ENCODE measurements at places on chromosomes 7 and 10.

- no peak for DNase-seq
Measured at GRCh38 chr10:101997803-101998202, 58.2 kb downstream of the ARMH3 start.

DNA sequence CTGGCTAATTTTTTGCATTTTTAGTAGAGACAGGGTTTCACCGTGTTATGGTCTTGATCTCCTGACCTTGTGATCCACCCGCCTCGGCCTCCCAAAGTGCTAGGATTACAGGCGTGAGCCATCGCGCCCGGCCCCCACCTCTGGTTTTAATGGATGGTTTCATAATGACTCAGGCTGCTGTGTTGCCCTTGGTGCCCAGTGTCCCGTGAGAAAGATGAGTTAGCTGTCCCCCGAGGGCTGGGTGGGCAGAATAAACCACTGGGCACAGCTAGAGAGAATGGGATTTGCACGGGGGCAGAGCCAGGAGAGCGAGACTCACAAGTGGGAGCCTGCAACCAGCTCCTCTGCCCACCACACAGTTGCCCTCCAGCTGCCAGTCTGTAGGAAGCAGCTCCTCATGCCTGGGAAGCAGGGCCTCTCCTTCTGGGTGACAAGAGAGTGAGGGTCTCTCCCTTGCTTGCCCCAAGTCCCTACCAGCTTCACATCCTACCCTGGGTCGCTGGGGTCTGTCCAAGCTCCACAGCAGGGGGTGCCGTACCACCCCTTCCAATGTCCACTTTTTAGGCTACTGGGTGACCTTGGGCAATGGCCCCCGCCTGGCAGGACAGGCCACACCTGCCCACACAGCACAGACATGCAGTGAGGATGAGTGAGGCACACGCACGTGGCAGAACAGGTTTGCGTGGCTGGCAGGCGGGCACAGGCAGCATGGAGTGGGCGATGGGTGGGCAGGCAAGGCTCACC is 16.1 kb upstream of the NDST2 start:
- DNase-seq = no peak

DNA sequence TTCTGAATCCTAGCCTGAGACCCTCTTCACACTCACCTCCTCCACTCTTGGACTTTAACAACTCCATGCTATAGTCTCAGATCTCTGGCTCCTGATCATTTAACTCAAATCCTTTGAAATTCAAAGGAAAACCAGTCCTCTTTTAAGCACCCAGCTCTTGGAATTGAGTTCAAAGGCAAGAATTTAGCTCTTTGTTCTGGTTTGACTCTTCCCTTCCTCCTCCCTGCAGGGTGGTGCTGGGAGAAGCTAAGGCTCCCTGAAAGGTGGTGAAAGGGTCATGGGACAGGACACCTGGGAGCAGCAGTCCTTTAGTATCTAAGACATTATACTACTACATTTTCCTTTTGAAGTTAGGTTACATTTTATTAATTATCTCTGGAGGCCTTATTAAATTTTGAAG is 259.4 kb downstream of the CCSER2 start:
- no peak for DNase-seq

DNA sequence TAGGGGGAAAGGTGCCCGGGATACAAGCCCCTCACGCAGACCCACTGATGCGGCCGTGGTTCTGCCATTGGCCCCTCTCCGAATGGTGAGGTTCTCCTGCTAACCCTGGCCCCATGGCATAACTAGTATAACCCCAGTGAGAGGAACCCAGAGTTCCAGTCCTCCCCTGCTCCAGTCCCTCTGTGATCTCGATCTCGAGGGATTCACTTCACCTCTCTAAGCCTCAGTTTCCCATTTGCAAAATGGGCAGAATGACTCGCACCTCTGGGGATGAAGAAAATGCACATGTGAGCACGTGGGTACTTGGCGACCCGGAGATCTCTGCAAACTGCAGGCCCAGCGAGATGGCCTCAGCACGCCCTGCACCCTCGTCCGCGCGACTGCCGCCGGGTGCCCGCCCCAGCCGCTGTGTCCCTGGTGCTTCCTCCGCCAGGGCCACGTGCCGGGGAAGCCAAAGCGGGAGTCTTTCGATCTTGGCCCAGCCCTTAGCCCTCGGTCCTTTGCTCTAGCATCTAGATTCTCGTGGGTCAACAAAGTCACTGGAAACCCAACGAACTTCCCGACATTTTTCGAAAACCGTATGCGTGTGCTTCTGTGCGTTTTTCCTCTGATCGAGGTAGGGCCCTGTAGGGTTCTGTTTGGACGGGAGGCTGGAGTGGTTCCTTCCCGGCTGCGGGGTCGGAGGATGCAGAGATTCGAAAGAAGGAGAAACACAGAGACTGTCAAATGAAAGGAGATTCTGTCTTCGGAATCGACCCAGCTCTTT is 169.8 kb downstream of the UBE2H start:
- no peak for DNase-seq

- no peak for DNase-seq
Measured at GRCh38 chr7:156143683-156144082, 331.4 kb upstream of the SHH start.

DNA sequence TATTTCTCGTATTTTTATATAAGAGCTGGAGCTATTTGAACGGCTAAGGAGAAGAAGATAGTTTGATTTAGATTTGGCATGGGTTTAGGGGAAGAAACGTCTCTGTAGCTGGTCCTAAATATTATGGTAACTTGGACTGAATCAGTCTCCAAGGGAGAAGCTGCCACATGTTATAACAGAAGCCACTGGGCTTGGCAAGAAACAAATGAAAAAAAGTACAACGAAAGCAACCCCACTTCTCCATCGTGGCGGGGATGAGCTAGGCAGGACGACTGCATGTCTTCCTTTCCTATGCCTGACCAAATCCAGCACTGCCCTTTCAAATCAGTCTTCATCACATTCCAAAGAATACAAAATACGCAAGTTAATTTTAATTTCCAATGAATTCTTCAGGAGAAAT is 196.7 kb upstream of the KLF14 start:
- no peak for DNase-seq

- no peak for DNase-seq
Measured at GRCh38 chr10:49616421-49617101, 2.7 kb downstream of the CHAT start.

- no peak for DNase-seq
Measured at GRCh38 chr10:90031776-90032175, 330.4 kb downstream of the KIF20B start.

DNA sequence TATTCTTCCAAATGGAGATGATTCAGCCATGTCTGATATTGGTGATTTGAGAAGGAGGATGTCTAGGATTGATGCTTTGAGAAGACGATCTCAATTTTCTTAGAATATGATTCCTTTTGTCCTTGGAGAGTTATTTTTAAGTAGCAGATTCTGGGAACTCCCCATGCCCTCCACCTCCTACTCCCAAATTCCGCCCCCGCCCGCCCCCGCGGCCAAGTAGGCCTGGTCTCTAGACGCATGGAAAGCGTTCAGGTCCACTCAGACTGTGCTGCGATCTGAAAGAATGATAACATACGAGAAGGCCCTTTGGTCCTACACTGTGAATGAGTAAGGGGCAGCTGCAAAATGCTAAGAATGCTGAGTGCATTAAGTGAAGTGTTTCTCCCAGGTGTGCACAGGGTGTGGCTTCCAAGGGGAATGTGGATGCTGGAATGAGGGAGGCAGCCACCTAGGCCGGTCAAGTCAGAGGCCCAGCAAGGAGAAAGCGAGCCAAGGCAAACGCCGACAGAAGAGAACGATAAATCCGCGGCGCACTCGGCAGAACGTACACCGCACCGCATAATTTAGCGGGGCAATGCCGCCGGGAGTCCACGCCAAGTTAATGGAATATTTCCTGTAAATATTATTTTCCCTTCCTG is 142.3 kb downstream of the PRPF18 start:
- DNase-seq = no peak

DNA sequence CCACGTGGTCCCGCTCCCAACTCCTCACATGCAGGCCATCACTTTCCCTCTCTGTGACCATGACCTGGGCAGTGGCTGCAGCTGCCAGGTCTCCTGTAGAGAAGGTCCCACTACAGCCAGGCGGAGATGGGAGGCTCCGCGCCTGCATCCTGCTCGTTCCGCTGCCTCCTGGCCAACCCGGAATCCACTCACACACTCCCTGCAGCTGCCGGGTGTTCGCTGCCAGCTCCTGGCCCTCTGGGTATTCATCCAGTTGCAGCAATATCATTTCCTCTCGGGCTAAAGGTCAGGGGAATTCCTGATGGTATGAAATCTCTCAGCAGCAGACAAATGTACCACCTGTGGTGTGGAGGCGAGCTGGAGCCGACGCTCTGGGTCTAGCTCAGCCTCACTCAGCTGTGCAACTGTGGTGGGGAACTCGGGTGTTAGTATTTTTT is 65.7 kb downstream of the TLL2 start:
- DNase-seq = no peak

DNA sequence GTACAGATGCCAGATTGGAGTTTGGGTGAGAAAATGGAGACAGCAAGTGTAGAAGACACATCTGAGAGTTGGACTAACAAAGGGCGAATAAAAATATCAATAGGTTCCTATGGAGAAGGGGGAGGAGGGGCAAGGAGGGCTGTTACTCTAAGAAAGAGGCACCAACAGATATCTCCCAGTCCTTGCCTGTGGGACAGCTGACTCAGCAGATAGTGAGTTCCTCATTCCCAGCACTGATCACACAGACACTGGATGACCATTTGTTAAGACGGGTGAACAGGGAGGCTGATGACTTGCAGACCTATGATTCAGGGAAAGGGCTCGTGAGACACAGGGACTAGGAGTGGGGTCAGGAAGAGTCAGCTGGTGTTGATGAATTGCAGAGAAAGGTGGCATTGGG is 5.7 kb upstream of the PRR15 start:
- DNase-seq = no peak

GRCh38 chr7:103887853-103888602 is 101.4 kb downstream of the RELN start:
- no peak for DNase-seq

- DNase-seq = no peak
Measured at GRCh38 chr7:80916770-80917741, 1.8 kb downstream of the SEMA3C start.

DNA sequence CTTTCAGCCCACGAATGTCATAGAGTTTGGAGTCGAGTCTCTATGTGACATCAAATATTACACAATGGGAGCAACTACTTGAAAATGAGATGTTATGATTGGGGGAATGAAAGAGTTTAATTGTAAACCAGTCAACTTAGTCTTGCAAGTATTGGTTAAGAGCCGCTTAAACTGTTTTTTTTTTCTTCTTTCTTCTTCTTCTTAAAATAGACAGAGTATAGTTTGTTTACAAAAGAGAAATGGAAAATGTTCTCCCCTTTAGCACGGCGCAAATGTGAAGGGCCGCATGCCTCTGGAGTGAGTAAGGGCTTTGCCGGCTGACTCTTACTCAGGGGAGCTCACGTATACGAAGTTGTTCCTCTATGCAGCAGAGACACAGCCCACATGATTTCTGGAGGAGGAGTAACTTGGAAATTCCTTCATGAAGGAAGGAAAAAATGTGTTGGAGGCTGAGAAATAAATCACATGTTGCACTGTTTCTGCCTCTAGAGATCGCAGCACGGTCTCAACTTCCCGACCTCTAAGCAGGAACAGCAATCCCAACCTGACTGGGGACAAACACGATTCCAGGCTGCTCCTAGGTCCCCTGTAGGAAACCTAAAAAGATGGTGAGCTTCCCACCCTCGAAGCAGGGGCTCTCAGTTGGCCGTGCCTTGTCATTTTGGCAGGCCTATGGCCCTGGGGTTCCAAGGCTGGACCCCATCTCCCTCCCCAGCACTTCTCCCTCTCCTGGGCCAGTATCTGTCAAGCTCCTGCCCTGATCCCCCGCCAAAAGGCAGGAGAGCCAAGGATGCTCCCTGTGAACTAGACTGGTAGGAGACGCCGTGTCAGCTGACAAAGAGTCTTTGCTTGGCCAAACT is 44.8 kb downstream of the MYOF start:
- no peak for DNase-seq

- no peak for DNase-seq
Measured at GRCh38 chr7:156753229-156753560, 112.6 kb downstream of the RNF32 start.

GRCh38 chr7:102832674-102833073 is 80.1 kb upstream of the LRRC17 start:
- no peak for DNase-seq

- no peak for DNase-seq
Measured at GRCh38 chr10:51012073-51012472, 62.2 kb upstream of the PRKG1 start.

- DNase-seq = peak; percentile 26
Measured at GRCh38 chr10:103111031-103111917, 81.8 kb downstream of the NT5C2 start.

DNA sequence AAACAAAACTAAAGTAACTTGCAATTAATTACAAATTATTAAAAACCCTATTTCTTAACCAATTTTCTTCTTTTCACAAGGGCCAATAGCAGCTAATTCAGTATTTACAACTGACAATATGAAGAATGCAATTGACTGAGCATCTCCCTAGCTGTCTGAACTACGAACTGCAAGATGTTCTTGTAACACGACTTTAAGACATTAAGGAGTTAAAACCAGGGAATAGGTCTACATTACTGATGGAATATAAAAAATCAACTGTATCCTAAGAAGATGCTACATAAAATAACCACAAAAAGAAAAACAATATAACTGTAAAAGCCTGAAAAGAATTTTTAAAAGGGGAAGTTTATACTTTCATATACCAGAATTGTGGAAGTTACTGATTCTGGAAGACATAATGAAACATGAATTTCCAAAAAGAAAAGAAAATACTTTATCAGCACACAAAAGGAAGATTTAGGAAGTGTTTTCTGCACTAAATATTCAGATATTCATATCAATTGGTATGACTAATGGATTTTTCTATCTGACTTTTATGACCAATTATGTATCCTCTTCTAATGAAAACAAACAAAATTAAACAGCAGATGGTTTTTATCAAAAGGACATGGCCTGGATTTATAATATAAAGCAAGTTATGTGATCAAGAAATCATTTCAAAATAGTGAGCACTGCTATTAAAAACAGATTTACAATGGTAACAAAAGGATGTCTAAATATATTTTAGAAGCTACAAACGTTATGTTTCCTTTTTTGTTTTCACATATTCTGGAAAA is 1.6 kb downstream of the GPR22 start:
- no peak for DNase-seq

- DNase-seq = peak; percentile 4
Measured at GRCh38 chr10:49512121-49512809, 26.7 kb downstream of the ERCC6 start.

DNA sequence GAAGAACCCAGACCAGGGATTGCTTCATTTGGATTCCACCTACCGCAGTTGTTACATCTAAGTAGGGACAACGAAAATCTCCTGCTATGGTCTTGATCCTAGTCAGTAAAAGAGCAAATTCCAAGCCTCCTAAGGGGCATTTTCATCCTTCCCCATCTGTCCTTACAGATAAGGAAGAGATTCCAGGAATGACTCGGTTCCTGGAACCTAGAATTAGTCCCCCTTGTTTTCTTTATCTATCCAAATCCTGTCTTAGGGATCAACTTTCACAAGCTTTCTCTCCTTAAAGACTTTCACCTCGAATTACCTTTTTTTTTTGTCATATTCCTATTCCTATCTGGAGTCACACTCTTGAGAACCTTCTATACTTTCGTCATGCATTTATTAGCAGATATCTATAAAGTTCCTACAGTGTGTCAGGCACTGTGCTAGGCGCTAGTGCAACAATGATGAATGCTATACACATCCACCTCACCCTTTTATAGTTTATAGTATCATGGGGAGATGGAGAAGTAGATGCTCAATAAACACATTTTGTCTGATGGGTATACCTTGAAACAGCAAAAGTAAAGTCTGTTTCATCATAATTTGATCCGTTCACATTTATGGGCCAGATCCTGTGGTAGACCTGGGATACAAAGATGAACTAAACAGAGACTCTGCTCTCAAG is 39.2 kb downstream of the LAMB4 start:
- no peak for DNase-seq

All from GM19239 (cell line).